ENCODE measurements at places on chromosomes 6 and 20. TPM values are rescaled to one million over a fixed set of nuclear protein-coding genes. Genes with fewer than 3 reads are reported as not detected.

Gene XKR7
- polyA plus RNA-seq, result not detected

Gene ZC2HC1B
- not detected for polyA plus RNA-seq

Gene KIF3B
- 5.2 TPM for polyA plus RNA-seq

Gene PBOV1
- polyA plus RNA-seq, result not detected

Gene TBC1D7
- polyA plus RNA-seq, result 24.5 TPM

Gene BHLHE23
- not detected for polyA plus RNA-seq

Gene C6orf141
- not detected for polyA plus RNA-seq

Gene ZC3H12D
- 3.1 TPM for polyA plus RNA-seq

Gene HIVEP1
- 7.2 TPM for polyA plus RNA-seq
